Endodermal cell (in vitro differentiated cells): ENCODE measurements at places on chromosomes 12 and 14.
A peak's percentile ranks its signal among the peaks of the same experiment; 100 is the strongest.

- DNase-seq: no peak
Observed at GRCh38 chr12:49635656-49636055, 12.3 kb downstream of the PRPF40B start.

- no peak for DNase-seq
Observed at GRCh38 chr14:106039400-106039799, 513.0 kb downstream of the TMEM121 start.

- DNase-seq: peak; percentile 43
Observed at GRCh38 chr12:30820406-30820946, 65.7 kb upstream of the CAPRIN2 start.

- no peak for DNase-seq
Observed at GRCh38 chr14:33120341-33120740, 181.7 kb downstream of the NPAS3 start.

DNA sequence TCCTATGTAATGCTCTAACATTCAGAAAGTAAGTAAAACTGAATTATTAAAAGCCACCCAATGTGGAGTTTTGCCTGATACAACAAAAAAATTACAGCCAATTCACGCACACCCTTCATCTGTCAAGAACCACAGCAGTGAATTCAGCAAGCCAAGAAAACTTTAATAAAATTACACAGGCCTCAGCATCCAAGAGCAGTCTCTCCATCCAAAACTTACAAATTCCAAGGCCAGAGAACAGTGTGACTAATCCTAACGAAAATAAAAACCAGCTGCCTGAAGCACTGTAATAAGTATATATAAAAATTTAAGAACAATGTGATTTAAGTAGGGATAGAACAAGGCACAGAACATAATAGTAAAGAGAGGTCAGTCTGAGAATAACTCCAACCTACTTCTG is 54.2 kb downstream of the SIX6 start:
- DNase-seq: no peak

GRCh38 chr12:67449591-67450052 is 180.5 kb downstream of the CAND1 start:
- DNase-seq: no peak

DNA sequence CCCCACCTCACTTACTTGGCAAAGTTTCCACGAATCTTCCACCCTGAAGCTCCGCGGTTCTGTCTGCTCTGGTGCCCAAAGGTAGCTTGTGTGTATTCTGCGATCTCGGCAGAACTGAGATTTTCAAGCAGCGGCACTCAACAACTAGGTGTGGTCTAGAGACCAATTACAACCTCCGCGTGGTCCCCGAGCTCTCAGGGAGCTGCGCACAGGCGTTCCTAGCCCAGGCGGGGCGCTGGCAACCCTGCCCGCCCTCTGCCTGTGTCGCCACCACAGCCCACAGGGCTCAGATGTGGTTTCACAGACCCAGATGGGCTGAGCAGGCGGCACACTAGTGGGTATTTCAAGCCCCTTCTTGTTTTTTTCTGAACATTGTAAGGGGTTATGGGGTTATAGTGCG is 1.5 kb upstream of the DIABLO start:
- no peak for DNase-seq

DNA sequence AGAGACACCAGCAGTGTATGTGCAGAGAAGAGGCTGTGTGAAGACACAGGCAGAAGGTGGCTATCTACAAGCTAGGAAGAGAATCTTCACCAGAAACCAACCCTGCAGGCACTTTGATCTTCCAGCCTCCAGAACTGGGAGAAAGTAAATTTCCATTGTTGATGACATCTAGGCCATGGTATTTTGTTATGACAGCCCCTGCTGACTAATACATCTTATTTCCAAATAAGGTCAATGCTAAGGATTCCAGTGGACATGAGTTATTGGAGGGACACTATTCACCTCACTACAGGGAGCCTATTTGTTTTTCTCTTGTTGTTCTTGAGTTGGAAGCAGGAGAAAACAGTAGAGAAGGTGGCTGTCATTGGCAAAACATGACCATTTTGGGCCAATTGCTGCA is 88.5 kb upstream of the RIN3 start:
- no peak for DNase-seq

DNA sequence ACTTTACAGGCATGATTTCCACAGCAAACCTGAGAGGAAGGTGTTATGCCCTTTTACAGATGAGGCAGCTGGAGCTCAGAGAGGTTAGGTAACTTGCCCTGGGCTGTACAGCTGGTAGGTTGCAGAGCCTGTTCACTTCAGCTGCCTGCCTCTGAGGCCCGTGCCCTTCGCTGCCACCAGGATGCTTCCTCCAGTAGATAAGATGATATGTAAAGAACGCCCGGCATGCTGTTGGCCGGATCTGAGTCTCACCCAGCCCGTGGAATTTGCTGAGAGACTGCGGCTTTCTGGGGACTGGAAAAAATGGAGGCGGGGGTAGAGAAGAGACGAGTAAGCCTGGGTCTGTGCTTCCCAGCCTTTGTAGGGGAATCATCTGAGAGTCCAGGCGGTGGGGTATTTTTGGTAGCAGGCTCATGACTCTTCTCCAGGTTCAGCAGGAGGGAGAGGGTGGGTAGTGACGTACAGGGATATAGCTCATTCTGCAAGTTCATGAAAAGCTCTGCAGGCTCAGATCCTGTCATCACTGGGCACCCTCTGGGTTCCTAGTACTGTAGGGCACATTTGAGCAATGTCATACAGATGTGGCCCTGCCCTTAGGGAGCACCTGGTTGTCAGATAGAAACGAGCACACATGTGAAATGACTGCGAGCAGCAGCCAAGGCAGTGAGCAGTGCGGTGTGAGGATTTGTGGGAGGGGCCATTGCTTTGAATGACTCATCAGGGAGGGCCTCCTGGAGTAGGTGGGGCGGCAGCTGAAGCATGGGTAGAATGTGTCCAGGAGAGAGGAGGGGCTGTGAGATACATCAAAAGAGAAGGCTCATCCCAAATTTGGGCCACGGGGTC is 159.4 kb downstream of the TSPAN9 start:
- DNase-seq: peak; percentile 94

DNA sequence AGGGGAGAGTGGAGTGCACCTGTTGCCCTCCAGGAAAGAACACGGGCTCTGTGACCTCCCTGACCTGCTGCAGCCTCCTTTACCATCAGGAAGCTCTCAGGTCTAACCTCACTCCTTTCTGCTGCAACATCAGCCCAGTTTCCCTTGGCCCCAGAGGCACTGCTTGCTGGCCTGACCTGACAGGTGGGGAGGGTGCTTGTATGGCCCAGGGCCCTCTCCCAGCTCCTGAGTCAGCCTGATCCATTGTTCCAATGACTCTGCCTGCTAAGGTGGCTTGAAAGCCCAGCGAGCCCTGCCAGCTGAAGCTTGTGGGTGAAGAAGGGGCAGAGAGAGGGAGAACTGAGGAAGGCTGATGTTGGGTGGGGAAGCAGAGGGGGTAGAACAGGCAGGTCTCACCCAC is 13.2 kb upstream of the KRT78 start:
- DNase-seq: peak; percentile 52

DNA sequence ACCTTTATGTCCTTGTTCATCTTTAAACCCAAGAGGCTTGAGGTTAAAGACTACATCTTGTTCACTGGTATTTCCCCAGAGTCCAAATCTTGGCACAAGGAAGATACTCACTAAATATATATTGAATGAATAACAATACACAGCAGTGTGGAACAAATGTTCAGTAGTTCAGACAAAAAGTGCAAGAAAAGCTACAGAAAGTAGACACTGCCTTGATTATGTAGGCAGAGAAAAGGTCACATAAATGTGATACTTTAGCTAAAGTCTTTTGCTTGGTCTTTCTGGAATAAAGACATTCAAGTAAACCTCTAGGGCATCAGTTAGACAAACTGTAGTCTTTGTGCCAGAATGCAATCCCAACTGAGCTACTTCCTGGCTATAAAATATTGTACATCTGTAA is 157.0 kb downstream of the TMEM117 start:
- DNase-seq: no peak

GRCh38 chr14:92241966-92242595 is 80.9 kb upstream of the SLC24A4 start:
- DNase-seq: no peak

- peak; percentile 1 for DNase-seq
Observed at GRCh38 chr14:105685003-105685402, 158.6 kb downstream of the TMEM121 start.

- DNase-seq: peak; percentile 96
Observed at GRCh38 chr12:54390668-54391551, 6.4 kb upstream of the ZNF385A start.

GRCh38 chr14:60974090-60974651 is 6.7 kb downstream of the TRMT5 start:
- DNase-seq: no peak

GRCh38 chr12:120943482-120943881 is 34.9 kb upstream of the HNF1A start:
- DNase-seq: no peak

GRCh38 chr12:8629486-8630033 is 16.9 kb upstream of the AICDA start:
- no peak for DNase-seq

DNA sequence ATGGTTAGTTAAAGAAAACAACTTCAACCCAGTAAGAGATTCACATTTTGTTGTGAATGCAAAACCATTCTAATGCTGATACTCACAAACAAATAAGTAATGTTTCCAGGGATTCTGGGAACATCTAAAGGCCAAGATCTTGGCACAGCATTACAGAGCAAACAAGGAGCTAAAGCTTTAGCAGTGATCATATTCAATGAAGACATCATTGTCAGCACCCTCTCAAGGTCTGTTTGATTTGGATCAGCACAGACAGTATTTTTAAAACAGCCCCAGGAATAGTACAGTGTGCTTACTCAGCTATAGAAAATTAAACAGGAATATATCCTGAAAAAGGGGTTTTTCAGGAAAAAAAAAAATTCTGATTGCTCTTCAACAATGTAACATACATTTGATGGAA is 71.4 kb downstream of the TMEM260 start:
- DNase-seq: no peak
